NCI-H1417 (cell line): ENCODE measurements at places on chromosomes 1 and 21.

GRCh38 chr1:196896355-196896754 is 8.5 kb downstream of the CFHR4 start:
- no peak for DNase-seq

GRCh38 chr1:26164036-26164860 is 4.5 kb downstream of the C1orf232 start:
- DNase-seq: peak; percentile 34

GRCh38 chr21:41405321-41405720 is 20.7 kb upstream of the MX1 start:
- no peak for DNase-seq

GRCh38 chr1:196590012-196590708 is 18.1 kb downstream of the KCNT2 start:
- DNase-seq: no peak
